ENCODE measurements at places on chromosomes 2 and 18. TPM values are rescaled to one million over a fixed set of nuclear protein-coding genes. Genes with fewer than 3 reads are reported as not detected.

Gene TDRD15
- 3.8 TPM for total RNA-seq

Gene WDFY1
- 104 TPM for total RNA-seq

Gene SMYD1
- 5.7 TPM for total RNA-seq

Gene CCDC68
- total RNA-seq = 41.3 TPM

Gene MRPL33
- 102 TPM for total RNA-seq

Gene RNF125
- total RNA-seq = 10.9 TPM

Gene MREG
- 3.4 TPM for total RNA-seq

Gene ASB18
- total RNA-seq = not detected

Gene C2orf42
- 19.1 TPM for total RNA-seq

Gene ZNF892
- total RNA-seq = 11.5 TPM

Gene SLC16A14
- 13.7 TPM for total RNA-seq

Gene FBXO48
- 1.2 TPM for total RNA-seq

Gene PTPRN
- total RNA-seq = 1.0 TPM

Gene DNMT3A
- total RNA-seq = 34.1 TPM

Gene NOL4
- 1.3 TPM for total RNA-seq

Gene BUB1
- 32.4 TPM for total RNA-seq

Gene IL36B
- not detected for total RNA-seq

Gene ABCB11
- 0.11 TPM for total RNA-seq

Gene NT5DC4
- not detected for total RNA-seq

Gene TUBB8B
- total RNA-seq = not detected

Gene SLC8A1
- 280 TPM for total RNA-seq

Gene FEZ2
- 69.6 TPM for total RNA-seq

Gene FAM237A
- not detected for total RNA-seq

Gene TGFA
- total RNA-seq = 4.1 TPM

Gene MAP3K19
- total RNA-seq = not detected

Gene KCNG2
- total RNA-seq = 0.21 TPM

Gene SRD5A2
- total RNA-seq = 16.2 TPM

Gene BOLL
- total RNA-seq = 0.11 TPM

Gene LYG2
- not detected for total RNA-seq

Gene CHRNG
- 3.5 TPM for total RNA-seq

Gene PSMA8
- not detected for total RNA-seq

Gene HOXD8
- 12.3 TPM for total RNA-seq

Gene MCM6
- total RNA-seq = 28.2 TPM

Gene PJVK
- total RNA-seq = 10.9 TPM

Gene UCN
- total RNA-seq = 1.1 TPM

Gene RTKN
- 18.0 TPM for total RNA-seq

Gene LRRC30
- total RNA-seq = 0.32 TPM

Gene APOB
- 0.32 TPM for total RNA-seq

Gene POTEC
- total RNA-seq = not detected

Gene ALPI
- not detected for total RNA-seq

Gene SPAST
- total RNA-seq = 50.2 TPM

Gene ZAP70
- 1.9 TPM for total RNA-seq

Gene ITGB6
- total RNA-seq = 25.2 TPM

Gene ANKRD29
- total RNA-seq = 11.7 TPM

Gene MAP2
- total RNA-seq = 13.5 TPM

Gene DUSP11
- 47.6 TPM for total RNA-seq

Gene ALPP
- total RNA-seq = not detected

Gene ALLC
- 0.16 TPM for total RNA-seq

Gene DSEL
- 49.3 TPM for total RNA-seq

Gene GRP
- not detected for total RNA-seq

Gene PARD3B
- total RNA-seq = 42.9 TPM

Gene ZC3H15
- 82.2 TPM for total RNA-seq

Gene UNC80
- total RNA-seq = 2.6 TPM

Gene TRABD2A
- 1.3 TPM for total RNA-seq

Gene UPP2
- total RNA-seq = 0.16 TPM

Gene ELOA2
- not detected for total RNA-seq

Gene STRN
- total RNA-seq = 34.9 TPM

Gene SOX11
- total RNA-seq = 9.8 TPM

Gene HSPD1
- total RNA-seq = 143 TPM
